K562 (cell line): ENCODE measurements at places on chromosomes 3 and 15.
A peak's percentile ranks its signal among the peaks of the same experiment; 100 is the strongest.

DNA sequence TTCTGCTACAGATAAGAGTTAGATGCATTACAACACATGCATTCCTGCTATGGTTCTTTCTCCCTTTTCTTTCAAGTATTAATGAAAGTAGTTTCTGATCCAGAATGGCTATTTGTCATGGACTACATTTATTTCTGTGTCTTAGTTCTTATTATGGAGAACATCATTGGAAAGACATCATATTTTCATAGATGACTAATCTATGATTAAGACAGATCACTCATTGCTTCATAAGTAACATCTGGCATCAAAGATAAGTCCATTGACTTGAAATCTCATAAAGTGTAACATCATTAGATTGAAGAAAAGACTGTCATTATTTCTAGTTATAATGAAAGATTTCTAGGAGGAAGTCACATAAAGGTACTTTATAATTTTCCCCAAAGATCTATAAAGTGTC is 366.7 kb downstream of the NSUN3 start:
- H3K4me3 ChIP-seq = no peak overlapping the region
- H3K4me1 ChIP-seq = no peaks in the 10 kb centered on the region
- DNase-seq = no peak

GRCh38 chr3:17828388-17828787 is 86.0 kb upstream of the TBC1D5 start:
- DNase-seq = no peak
- no peak overlapping the region for H3K27ac ChIP-seq
- peaks cover 13% of the 10 kb centered on the region for H3K27me3 ChIP-seq
- H3K4me3 ChIP-seq = no peak overlapping the region
- no peaks in the 10 kb centered on the region for H3K36me3 ChIP-seq

DNA sequence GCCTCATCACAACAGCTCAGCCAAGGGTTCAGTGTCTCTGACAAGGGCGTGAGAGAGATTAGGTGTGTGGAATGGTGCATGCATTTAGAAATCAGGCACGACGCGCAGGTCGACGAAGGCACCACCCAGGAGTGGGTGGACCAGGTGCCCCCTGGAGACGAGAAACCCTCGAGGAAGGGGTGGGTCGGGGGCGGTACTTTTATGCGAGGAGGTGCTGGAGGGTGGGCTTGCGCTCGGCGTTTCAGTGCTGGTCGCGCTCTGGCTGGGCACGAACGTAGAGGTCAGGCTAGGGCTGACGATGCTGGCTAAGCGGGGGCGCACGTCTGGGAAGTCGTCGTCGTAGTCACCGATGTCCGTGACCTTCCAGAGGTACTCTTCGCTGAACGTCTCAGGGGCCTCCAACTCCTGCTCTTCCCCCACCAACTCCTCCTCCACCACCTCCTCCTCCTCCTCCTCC is 393 bp downstream of the ERICH6 start:
- H3K4me3 ChIP-seq = peak overlapping the region; percentile 42; the same call in 1 of the 2 replicates
- peak overlapping the region; percentile 25; the same call in 1 of the 3 replicates for H3K27ac ChIP-seq
- no peak for DNase-seq
- H3K4me1 ChIP-seq = peaks cover 9% of the 10 kb centered on the region; the same call in 1 of the 2 replicates
- H3K36me3 ChIP-seq = no peaks in the 10 kb centered on the region

- no peak for DNase-seq
- H3K27me3 ChIP-seq = peaks cover 52% of the 10 kb centered on the region
- no peaks in the 10 kb centered on the region for H3K36me3 ChIP-seq
- no peaks in the 10 kb centered on the region for H3K4me1 ChIP-seq
- no peak overlapping the region for H3K4me3 ChIP-seq
Observed at GRCh38 chr15:66124651-66125050, 128.9 kb downstream of the MEGF11 start.

- no peak for DNase-seq
- no peak overlapping the region for H3K4me3 ChIP-seq
- no peaks in the 10 kb centered on the region for H3K27me3 ChIP-seq
- peaks cover 63% of the 10 kb centered on the region for H3K36me3 ChIP-seq
- H3K4me1 ChIP-seq = no peaks in the 10 kb centered on the region
Observed at GRCh38 chr3:130963444-130963843, 63.2 kb downstream of the ASTE1 start.

DNA sequence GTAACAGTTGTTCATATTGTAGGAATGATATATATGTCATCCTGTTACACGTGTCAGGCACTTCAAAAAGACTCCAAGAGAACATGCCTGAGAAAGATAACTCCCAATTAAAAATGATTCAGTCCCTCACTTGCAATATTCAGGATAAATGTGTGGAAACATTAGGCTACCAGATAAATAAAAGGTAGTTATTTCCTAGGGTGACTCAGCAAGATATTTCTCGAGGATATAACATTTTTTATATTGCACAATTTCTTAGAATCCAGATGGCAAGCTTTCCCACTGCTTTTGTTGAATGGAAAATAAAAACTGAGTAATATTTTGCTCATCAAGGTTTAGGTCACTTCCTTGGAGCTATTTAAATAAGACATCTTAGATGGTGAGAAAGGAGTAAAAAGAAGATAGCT is 181.4 kb downstream of the GAP43 start:
- H3K4me3 ChIP-seq = no peak overlapping the region
- no peak for DNase-seq
- no peak overlapping the region for H3K27ac ChIP-seq
- H3K36me3 ChIP-seq = no peaks in the 10 kb centered on the region

GRCh38 chr3:46427916-46428833 is 21.1 kb downstream of the CCRL2 start:
- no peak overlapping the region for H3K27ac ChIP-seq
- peaks cover 16% of the 10 kb centered on the region for H3K4me1 ChIP-seq
- DNase-seq = no peak
- H3K27me3 ChIP-seq = no peaks in the 10 kb centered on the region; the same call in 2 of the 3 replicates
- H3K36me3 ChIP-seq = no peaks in the 10 kb centered on the region

DNA sequence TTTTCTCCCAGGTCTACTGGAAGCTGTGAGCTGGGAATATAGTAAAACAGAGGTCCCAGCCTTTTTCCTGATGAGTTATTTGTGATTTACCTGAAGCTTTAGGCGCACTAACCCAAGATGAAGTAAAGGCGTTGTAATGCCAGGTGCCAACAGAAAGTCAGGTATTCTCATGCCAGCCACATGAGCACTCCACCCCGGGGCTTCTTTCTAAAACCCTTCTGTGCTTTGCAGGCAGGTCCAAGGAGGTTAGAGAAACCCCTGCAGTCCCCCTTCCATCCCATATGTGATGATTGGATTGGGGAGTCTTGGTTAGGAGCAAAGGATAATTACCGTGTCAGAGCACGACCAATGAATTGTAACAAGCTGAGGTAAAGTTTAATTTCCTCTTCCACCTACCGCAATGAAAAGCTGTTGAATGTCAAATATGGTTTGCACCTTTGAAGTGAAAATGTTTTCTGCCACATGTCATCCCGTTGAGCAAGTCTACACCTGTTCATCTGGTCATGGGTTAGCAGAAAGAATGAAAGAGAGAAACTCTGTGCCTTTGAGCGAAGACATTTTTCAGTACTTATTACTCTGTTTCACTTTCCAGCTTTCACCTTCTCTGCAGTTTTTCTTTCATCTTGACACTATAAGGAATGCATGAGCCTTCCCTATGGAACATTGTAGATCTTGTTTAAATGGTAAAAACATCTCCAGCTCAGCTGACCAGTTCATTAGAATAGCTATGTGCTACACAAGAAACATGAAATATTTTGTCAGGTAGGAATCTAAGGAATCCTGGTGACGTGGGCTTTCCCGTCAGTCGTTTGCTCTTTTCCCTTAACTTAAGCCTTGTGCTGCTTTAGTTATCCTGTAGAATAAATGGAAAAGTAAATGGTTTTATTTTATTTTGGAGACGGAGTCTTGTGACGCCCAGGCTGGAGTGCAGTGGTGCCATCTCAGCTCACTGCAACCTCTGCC is 204.6 kb upstream of the IL12A start:
- H3K4me3 ChIP-seq = no peak overlapping the region
- no peaks in the 10 kb centered on the region for H3K4me1 ChIP-seq
- no peak overlapping the region for H3K27ac ChIP-seq
- no peaks in the 10 kb centered on the region for H3K27me3 ChIP-seq

GRCh38 chr3:48655606-48656005 is 7.1 kb downstream of the CELSR3 start:
- DNase-seq = no peak
- H3K4me3 ChIP-seq = no peak overlapping the region
- H3K27ac ChIP-seq = no peak overlapping the region
- H3K27me3 ChIP-seq = no peaks in the 10 kb centered on the region; the same call in 1 of the 2 replicates

- no peaks in the 10 kb centered on the region for H3K27me3 ChIP-seq
- H3K4me1 ChIP-seq = no peaks in the 10 kb centered on the region
- no peaks in the 10 kb centered on the region for H3K36me3 ChIP-seq
Observed at GRCh38 chr3:114299941-114300624, 6.3 kb downstream of the TIGIT start.

GRCh38 chr3:190227064-190227463 is 95.2 kb downstream of the CLDN1 start:
- no peak overlapping the region for H3K4me3 ChIP-seq
- H3K4me1 ChIP-seq = no peaks in the 10 kb centered on the region
- H3K36me3 ChIP-seq = no peaks in the 10 kb centered on the region
- H3K27me3 ChIP-seq = no peaks in the 10 kb centered on the region
- DNase-seq = no peak

GRCh38 chr3:194346621-194347020 is 4.5 kb downstream of the CPN2 start:
- H3K27me3 ChIP-seq = peaks cover 48% of the 10 kb centered on the region
- no peak overlapping the region for H3K27ac ChIP-seq
- DNase-seq = no peak

GRCh38 chr3:30471066-30471465 is 135.3 kb upstream of the TGFBR2 start:
- no peak overlapping the region for H3K4me3 ChIP-seq
- no peaks in the 10 kb centered on the region for H3K36me3 ChIP-seq
- H3K27ac ChIP-seq = no peak overlapping the region
- H3K4me1 ChIP-seq = no peaks in the 10 kb centered on the region
- no peak for DNase-seq

DNA sequence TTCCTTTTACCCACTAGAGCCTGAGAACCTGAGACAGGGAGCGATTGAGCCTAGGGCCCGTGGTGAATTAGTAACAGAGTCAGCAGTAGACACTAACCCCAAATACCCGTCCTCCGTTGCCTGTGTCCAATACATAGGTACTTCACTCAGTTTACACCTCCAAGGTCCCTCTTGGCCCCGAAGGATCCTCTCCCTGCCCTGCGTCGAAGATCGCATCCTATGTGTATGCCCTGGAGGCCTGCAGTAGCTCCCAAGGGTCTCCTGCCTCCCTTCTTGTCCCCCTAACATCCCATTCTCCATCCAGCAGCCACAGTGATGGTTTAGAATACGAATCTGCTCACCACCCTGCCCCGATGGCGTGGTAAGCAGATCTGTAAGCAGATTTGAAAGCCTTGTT is 67.0 kb downstream of the ISG20 start:
- no peaks in the 10 kb centered on the region for H3K36me3 ChIP-seq
- H3K27me3 ChIP-seq = peaks cover 35% of the 10 kb centered on the region
- H3K4me3 ChIP-seq = no peak overlapping the region
- DNase-seq = no peak
- peaks cover 5% of the 10 kb centered on the region; the same call in 1 of the 2 replicates for H3K4me1 ChIP-seq

DNA sequence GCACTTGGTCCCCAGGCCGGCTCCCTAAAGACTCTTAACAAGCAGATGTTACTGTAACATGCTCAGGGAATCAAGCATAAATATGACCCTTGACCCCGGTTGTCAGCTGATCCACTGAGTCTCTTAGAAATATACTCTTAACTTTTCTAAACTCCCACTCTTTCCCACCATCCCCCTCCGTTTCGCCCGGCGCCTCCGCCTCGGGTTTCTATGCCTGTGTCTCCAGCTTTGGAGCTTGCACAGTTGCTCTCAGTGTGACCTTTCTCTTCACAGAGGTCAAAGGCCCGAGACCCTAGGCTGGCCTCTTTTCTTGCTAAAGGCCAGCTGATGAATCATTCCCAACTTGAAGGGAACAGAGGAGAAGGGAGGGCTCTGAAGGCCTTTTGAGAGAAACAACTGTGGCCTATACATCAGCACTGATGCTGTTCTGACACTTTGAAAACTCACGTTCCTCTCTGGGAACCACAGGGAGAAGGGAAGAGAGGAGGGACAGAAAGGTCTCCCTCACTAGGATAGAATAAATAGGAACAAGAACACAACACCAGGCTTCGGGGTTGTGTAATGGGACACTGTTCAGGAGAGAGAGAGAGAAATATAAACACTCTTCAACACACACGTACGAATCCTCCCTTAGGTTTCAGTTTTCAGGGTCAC is 484.5 kb upstream of the NR2F2 start:
- H3K36me3 ChIP-seq = no peaks in the 10 kb centered on the region
- H3K4me1 ChIP-seq = peaks cover 5% of the 10 kb centered on the region; the same call in 2 of the 3 replicates
- no peak for DNase-seq

DNA sequence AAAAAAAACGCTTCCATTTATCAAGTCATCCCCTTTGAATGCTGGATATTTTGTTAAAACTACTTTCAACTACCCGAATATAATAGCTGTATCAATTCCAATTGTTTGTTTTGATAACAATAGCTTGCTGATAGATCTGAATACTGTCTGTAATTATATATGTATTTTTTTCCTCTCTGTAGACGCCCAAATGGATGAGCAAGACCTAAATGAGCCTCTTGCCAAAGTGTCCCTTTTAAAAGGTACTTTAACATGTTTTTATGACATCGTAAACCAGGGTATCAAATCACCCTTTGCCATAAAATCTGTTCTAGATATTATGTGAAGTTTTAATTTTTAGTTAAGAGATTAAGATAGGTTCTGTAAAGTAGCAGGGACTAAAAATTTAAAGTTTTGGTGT is 111.5 kb upstream of the FLNB start:
- H3K27ac ChIP-seq = no peak overlapping the region
- no peaks in the 10 kb centered on the region for H3K4me1 ChIP-seq
- peaks cover 18% of the 10 kb centered on the region; the same call in 1 of the 3 replicates for H3K36me3 ChIP-seq
- no peak for DNase-seq
- no peaks in the 10 kb centered on the region for H3K27me3 ChIP-seq

DNA sequence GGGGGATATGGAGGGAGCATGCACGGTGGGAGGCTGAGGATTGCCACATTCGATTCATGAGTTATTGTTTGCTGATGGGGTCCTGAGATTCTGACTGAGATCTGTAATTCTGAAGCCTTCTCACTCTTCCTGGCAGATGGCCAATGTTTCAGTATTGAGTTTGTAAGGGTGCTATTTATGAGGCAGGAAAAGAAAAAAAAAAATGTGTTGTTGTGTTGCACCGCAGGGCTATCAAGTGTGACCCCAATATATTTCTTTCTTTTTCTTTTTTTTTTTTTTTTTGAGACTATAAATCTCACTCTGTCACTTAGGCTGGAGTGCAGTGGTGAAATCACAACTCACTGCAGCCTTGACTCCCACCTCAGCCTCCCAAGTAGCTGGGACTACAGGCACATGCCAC is 3.2 kb upstream of the SENP2 start:
- no peak overlapping the region for H3K27ac ChIP-seq
- peaks cover 8% of the 10 kb centered on the region; the same call in 2 of the 3 replicates for H3K4me1 ChIP-seq
- DNase-seq = no peak
- no peak overlapping the region for H3K4me3 ChIP-seq

- H3K27ac ChIP-seq = no peak overlapping the region
- DNase-seq = peak; percentile 77
- no peak overlapping the region for H3K4me3 ChIP-seq
- no peaks in the 10 kb centered on the region for H3K4me1 ChIP-seq
Observed at GRCh38 chr15:75153087-75153486, 48.6 kb upstream of the C15orf39 start.

GRCh38 chr15:76150513-76150912 is 90.7 kb downstream of the TMEM266 start:
- H3K27me3 ChIP-seq = peaks cover 23% of the 10 kb centered on the region
- H3K27ac ChIP-seq = no peak overlapping the region
- DNase-seq = no peak
- H3K36me3 ChIP-seq = no peaks in the 10 kb centered on the region
- H3K4me1 ChIP-seq = no peaks in the 10 kb centered on the region

GRCh38 chr3:132399054-132399929 is 18.0 kb upstream of the DNAJC13 start:
- DNase-seq = peak; percentile 45
- H3K4me3 ChIP-seq = no peak overlapping the region
- H3K27ac ChIP-seq = no peak overlapping the region
- peaks cover 7% of the 10 kb centered on the region; the same call in 1 of the 2 replicates for H3K27me3 ChIP-seq
- peaks cover 2% of the 10 kb centered on the region; the same call in 1 of the 2 replicates for H3K4me1 ChIP-seq
